ENCODE measurements at places on chromosomes 12 and 14. TPM values are rescaled to one million over a fixed set of nuclear protein-coding genes. Genes with fewer than 3 reads are reported as not detected.
A peak's percentile ranks its signal among the peaks of the same experiment; 100 is the strongest.

- no peak for DNase-seq
Measured at GRCh38 chr12:44847403-44847802, 28.7 kb downstream of the NELL2 start.

DNA sequence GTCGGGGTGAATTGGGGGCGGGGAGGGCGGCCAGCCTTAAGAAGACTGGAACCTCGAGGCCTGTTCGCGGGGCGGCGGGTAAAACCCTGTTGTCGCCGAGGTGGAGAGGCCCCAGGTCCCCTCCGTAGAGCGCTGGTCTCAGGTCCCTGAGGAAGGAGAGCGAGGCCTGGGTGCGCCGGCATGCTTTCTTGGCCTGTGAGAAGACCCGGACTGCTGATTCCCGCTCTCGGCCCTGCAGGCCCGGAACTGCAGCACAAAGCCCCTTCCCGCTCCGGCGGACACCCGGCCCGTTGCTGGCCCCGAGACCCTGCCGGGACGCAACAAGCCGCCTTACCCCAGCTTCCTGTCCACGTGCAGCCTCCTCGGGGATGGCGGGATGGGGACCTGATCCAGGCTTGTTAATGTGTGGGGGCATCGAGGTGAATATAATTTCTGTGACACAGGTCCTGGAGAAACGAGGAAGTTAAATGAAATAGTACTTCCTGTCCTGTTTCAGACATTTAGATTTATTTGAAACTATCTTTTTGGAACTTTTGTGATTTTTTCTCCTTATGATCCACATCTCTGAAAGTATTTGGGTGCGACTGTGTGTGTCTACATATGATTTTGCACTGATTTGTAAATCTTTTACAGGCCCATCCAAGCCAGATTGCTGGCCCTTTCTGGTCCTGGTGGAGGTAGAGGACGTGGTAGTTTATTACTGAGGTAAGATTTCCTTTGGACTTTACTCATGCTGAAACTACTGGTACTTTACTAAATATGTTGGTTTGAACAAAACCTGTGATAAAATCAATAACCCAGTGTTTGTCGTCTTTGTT is 600 bp downstream of the PNN start:
- peak; percentile 27 for DNase-seq

The ORMDL2 gene
- 27.0 TPM for polyA plus RNA-seq

The BMAL2 gene
- polyA plus RNA-seq, result 0.13 TPM

The GPR135 gene
- 1.6 TPM for polyA plus RNA-seq

The CINP gene
- 54.5 TPM for polyA plus RNA-seq
